ENCODE measurements at places on chromosomes 2 and 18.

DNA sequence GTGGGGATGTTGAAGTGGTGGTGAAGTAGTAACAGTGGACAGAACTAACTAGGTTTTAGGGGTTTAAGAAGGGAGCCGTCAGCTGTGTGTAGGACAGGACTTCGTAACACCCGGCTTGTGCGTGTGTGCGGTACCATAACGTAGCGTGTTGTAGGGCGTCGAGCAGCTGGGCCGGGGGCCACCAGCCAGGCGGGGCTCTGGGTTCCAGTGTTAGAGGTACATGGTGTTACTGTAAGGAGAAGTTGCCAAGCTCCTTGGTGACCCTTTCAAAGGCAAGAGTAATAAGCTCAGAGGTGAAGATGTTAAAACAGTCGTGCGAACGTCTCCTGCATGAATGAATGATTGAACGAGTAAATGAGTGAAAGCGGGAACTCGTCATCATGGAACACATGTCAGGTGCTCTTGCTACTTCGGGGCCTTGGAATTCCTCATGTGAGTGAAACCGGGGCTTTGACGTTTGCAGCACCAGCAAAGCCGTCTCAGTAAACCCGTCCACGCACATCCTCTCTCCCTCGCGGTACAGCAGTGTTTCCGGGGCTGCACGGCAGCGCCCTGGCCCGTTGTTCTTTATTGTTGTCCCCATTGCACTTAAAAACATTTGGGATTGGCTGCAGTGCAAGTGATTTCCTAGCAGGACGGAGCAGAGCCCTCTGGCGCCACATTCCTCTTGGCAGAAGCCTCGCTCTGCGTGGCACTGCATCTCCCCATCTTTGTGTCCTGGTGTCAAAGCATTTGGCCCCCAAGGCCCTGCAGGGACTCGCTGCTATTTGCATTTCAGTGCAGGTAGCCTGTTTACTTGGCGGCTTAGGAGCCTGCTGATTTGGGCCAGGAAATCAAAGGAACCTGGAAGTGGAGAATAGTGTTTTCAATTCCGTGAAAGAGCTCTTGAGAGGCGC, 115.0 kb downstream of the GBX2 start:
- no peak for DNase-seq

GRCh38 chr2:237289139-237289538, 124.8 kb downstream of the COL6A3 start:
- no peak for DNase-seq

DNA sequence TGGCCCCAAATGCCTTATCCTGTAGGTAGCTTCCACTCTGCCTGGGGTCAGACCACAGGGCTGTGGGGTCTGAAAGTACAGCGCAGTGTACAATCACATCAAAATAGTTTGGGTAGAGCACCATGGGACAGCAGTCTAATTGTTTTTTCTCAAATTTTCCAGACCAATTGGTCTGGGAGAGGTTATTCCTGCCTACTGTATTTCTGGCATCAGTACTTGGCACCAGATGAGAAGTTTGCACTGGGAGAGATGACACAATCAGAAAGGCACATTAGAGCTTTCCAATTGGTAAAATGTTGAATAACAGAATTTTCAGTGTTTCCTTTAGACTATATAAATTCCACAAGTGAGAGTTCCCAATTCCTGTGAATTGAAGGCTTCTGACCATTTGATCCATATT, 30.9 kb upstream of the LRRTM1 start:
- no peak for DNase-seq

GRCh38 chr2:227153307-227153706, 10.7 kb downstream of the COL4A4 start:
- no peak for DNase-seq

- DNase-seq: no peak
Measured at GRCh38 chr18:36311026-36311570, 13.6 kb downstream of the FHOD3 start.

GRCh38 chr2:43041661-43042360, 184.6 kb downstream of the ZFP36L2 start:
- DNase-seq: no peak

DNA sequence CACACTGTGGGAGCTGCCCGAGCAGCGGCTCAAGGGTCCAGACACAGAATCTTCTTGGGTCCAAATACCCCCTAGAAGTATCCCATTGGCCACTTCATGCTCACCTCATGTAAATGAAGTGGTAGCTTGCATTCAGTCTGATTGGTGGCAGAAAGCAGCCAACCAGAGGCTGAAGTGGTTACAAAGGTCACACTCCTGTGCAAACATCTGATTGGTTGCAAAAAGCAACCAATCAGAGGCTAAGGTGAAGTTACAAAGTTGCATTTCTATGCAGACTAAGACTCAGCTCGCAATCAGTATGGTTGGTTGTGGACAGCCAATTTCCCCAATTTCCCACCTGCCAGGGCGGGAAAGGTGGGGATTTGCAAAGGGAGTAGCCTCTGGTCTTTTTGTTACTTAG, 94.3 kb downstream of the DGKD start:
- DNase-seq: no peak

DNA sequence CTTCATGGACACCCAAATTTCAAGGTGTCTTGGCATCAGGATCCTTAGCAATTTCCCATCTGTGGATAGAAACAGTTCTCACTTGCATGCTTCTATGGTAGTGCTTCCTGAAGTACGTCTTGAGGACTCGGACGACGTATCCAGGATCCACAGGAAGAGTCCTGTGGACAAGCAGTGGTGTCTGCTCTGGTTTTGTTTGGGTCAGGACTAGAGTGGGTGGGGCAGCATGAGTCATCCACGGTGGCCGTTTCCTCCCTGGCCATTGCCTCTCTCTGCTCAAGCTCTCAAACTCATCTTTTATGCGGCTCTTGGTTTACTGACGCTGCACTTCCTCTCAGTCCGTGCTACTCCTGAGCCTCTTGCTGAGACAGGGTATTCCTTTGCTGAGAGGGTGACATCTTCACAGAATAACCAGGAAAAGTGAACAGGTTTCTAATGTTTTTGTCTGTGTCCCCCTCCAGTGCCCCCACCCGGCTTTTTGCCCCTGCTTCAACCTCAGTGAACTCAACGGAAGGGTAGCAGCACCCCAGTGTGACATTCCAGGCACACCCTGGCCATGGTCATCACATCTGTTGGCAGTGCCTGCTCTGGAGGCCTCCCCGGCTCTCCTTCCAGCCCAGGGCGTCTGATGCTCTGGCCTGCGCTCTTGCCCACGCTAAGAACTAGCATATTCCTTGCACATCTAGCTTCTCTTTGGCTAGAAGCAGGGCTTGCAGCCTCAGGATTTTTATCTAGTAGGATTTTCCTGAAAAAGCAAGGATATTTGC, 62.2 kb downstream of the ARMC9 start:
- DNase-seq: no peak

GRCh38 chr18:43279015-43279744, 1.9 kb upstream of the SYT4 start:
- DNase-seq: no peak

- DNase-seq: no peak
Measured at GRCh38 chr2:103010306-103010705, 248.5 kb downstream of the TMEM182 start.
